Ascending aorta (tissue), 2 donors: ENCODE measurements at places on chromosomes 16 and 17.

- no peak for DNase-seq
Observed at GRCh38 chr17:45976755-45977505, 22.1 kb upstream of the STH start.

DNA sequence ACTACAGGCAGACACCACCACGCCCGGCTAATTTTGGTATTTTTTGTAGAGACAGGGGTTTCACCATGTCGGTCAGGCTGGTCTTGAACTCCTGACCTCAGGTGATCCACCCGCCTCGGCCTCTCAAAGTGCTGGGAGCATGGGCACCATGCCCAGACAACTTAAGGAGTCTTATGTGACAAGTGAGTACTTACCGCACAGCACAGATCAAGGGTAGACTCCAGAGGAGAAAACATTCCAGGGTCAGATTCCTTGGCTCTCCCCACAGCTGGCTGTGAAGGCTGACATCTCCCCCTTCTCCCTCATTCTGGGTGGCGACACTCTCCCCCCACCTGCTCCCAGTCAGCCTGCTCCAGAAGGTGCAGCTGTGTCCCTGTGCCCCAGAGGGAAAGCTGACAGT is 10.6 kb downstream of the ZSCAN10 start:
- DNase-seq = no peak

- no peak for DNase-seq
Observed at GRCh38 chr17:2955931-2956582, 107.3 kb downstream of the OR1D5 start.

DNA sequence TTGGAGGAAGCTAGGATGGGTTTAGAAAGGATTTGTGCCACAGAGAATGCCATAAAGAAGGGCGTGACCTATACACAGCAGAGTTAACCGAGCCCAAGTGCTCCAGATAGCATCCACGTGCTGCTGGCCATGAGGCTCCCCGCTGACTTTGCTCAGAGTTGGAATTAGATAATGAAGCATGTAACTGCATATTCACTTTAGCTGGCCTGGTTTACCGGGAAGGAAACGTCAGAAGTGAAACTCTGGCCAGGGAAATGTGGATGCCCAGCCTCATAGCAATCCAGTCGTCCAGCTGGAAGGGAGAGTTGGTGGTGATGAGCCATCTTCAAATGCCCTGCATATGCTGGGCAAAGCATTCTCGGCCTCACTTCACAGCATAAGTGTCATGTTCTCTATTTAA is 6.1 kb downstream of the KRT35 start:
- DNase-seq = no peak
